ENCODE measurements at places on chromosomes 11 and 22. TPM values are rescaled to one million over a fixed set of nuclear protein-coding genes. Genes with fewer than 3 reads are reported as not detected.

The SHISAL1 gene
- total RNA-seq = not detected

The KRTAP5-8 gene
- total RNA-seq = 0.37 TPM

The KDM4E gene
- total RNA-seq = not detected

The APOA4 gene
- total RNA-seq = not detected

The SAA4 gene
- total RNA-seq = not detected

The OR8B12 gene
- not detected for total RNA-seq

The P4HA3 gene
- total RNA-seq = not detected

The BBOX1 gene
- not detected for total RNA-seq

- H3K4me1 ChIP-seq = peaks cover 16% of the 10 kb centered on the region
- no peak overlapping the region for H3K27ac ChIP-seq
- no peak overlapping the region for H3K4me3 ChIP-seq
These were observed 50.5 kb upstream of the WNT7B start for GRCh38 chr22:46027211-46028105.

DNA sequence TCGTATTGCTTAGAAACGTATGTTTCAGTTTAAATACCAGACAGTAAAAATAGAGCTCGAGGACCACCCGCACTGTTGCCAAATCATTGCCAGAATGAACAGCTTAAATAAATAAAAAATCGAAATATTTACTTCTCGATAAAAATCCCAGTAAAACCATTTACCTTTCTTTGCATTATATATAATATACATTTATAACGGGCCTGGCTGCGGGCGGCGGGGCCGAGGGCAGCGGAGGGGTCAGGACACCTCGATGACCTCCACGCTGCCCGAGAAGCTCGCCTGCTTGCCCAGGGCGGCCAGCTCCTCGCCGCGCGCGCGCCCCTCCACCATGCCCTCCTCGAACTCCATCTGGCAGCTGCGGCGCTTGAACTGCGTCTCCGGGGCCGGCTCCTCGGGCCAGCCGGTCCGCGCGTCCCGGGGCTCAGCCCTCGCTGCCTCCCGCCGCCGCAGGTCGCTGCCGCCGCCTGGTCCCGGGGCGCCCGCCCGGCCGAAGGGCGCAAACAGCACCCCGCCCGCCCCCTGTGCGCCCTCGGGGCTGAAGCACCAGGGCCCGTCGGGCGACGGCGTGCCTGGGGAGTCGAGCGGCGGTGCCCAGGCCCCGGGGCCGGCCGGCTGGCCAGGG is 15.7 kb downstream of the DUSP8 start:
- no peaks in the 10 kb centered on the region for H3K36me3 ChIP-seq
- no peak for DNase-seq
- no peak overlapping the region for H3K4me3 ChIP-seq
- no peak overlapping the region for H3K27ac ChIP-seq
- H3K27me3 ChIP-seq = peaks cover 5% of the 10 kb centered on the region

DNA sequence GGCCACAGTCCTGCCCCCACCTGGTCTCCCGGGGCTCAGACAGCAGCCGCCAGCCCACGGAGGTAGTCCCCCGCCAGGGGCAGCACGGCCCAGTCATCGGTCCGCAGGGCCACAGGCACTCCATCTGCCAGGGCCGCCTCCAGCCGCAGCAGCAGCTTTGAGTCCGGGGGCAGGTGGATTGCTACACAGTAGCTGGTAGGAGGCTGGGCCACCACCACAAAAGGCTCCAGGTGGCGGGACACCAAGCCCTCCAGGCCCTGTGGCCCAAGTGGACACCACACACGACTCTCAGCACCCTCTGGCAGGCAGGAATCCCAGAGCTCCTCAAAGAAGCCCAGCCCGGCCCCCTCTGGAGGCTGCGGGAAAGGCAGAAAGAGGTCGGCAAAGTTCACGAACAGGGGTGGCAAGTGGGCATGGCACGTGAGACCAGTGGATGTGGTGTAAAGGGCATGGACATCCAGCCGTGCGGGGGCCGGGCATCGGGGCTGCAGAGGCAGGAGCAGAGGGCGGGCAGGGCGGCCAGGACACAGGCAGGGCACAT is 2.9 kb downstream of the AP5B1 start:
- no peaks in the 10 kb centered on the region for H3K36me3 ChIP-seq
- no peaks in the 10 kb centered on the region for H3K27me3 ChIP-seq
- H3K4me3 ChIP-seq = peak overlapping the region; percentile 77
- H3K27ac ChIP-seq = no peak overlapping the region
- peaks cover 8% of the 10 kb centered on the region for H3K4me1 ChIP-seq

- no peaks in the 10 kb centered on the region for H3K27me3 ChIP-seq
- H3K4me3 ChIP-seq = peak overlapping the region; percentile 80
- peak overlapping the region; percentile 81 for H3K27ac ChIP-seq
- peaks cover 17% of the 10 kb centered on the region for H3K4me1 ChIP-seq
- peaks cover 10% of the 10 kb centered on the region for H3K36me3 ChIP-seq
These were observed 9.3 kb downstream of the TFIP11 start for GRCh38 chr22:26502688-26503561.

DNA sequence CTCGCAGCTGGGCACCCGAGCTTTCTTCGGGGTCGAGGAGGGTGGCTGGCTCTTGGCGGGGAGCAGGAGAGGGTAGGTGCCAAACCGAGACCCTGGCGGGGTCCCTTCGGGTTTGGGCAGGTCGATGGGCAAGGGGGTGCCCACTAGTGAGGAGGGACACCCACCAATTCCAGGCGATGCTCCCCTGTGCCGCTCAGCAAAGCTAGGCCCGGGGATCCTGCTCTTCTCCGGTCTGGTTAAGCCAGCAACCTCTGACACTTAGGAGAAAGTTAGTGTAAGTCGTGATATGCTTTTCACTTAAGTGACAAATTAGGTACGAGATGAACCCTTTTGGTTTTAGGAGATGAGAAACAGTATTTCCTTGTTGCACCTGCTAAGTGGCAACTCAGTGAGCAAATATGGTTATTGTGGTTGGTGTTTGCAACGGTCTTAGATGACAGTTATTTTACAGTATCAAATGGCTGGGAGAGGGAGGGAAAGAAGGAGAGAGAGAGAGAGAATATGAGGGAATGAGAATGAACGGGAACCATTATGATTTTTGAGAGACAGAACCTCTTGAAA is 565 bp downstream of the NUCB2 start:
- H3K27me3 ChIP-seq = no peaks in the 10 kb centered on the region
- H3K27ac ChIP-seq = peak overlapping the region; percentile 94
- no peaks in the 10 kb centered on the region for H3K36me3 ChIP-seq
- peaks cover 13% of the 10 kb centered on the region for H3K4me1 ChIP-seq
- DNase-seq = no peak

DNA sequence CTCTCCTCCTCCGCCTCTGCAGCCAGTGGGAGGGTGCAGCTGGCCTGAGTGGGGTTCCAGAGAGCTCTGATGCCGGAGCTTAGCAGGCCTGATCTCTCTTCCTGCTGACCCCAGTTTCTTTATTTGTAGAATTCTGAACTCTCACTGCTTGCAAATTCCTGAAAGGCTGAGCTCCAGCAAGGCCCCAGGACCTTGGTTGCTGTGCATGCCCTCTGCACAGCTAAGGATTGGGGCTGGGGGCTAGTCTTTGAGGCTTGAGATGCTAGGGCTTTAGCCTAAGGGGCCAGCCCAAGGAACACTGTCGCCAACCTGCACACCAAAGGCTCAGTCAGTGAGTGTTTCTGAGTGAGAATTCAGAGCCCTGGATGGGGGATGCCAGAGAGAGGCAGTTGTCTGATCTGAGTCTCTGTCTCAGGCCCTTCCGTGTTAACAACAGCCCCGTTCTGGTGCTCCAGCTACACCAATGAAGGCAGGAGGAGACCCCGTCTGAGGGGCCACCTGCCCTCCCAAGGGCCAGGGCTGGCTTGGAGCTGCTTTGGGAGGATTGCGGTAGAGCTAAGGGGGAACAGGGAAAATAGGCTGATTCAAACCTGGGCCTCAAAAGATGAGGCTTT is 106.0 kb upstream of the LMO1 start:
- no peak overlapping the region for H3K4me3 ChIP-seq

DNA sequence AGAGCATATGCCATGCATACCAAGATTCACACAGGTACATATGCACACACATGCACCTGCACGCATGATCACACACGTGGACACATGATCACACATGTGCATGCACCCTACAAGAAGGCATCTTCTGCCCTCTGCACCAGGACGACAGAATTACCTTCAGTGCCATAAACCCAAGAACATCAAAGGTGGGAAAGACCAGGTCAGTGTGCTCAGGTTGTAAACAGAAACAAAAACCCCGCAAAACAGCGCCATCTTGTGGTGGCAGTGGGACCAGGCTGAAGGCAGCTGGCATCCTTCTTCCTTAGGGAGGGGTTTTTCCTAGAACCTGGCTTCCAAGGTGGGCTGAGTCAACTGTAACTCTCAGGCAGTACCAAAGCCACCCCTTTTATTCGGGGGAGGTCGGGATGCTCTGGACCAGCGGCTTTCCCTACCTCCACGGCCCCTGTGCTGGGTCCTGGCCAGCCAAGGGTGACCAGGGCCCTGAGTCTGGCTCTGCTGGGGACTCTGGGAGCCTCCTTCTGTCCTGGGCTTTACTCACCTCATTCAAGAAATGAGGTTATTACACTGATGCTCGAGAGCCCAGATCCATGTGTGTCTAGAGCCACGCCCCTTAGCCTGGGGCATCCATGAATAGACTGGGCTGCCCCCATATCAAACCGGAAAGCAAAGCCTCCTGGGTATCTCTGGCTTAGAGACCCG is 69.4 kb upstream of the FGF3 start:
- peaks cover 58% of the 10 kb centered on the region for H3K27me3 ChIP-seq
- H3K36me3 ChIP-seq = no peaks in the 10 kb centered on the region
- no peak overlapping the region for H3K27ac ChIP-seq
- no peak overlapping the region for H3K4me3 ChIP-seq

GRCh38 chr11:133955945-133956421 is 785 bp downstream of the IGSF9B start:
- H3K36me3 ChIP-seq = no peaks in the 10 kb centered on the region
- DNase-seq = no peak
- peaks cover 14% of the 10 kb centered on the region for H3K27me3 ChIP-seq
- peaks cover 28% of the 10 kb centered on the region for H3K4me1 ChIP-seq
- peak overlapping the region; percentile 16 for H3K27ac ChIP-seq

- H3K27me3 ChIP-seq = no peaks in the 10 kb centered on the region
- H3K27ac ChIP-seq = no peak overlapping the region
- H3K36me3 ChIP-seq = no peaks in the 10 kb centered on the region
- H3K4me3 ChIP-seq = no peak overlapping the region
- DNase-seq = no peak
These were observed 10.5 kb downstream of the TOLLIP start for GRCh38 chr11:1298695-1299492.

- H3K27me3 ChIP-seq = peaks cover 9% of the 10 kb centered on the region
- no peaks in the 10 kb centered on the region for H3K36me3 ChIP-seq
- H3K4me3 ChIP-seq = no peak overlapping the region
- H3K4me1 ChIP-seq = peaks cover 9% of the 10 kb centered on the region
- DNase-seq = no peak
These were observed 35.0 kb downstream of the DKK3 start for GRCh38 chr11:11973361-11973800.

DNA sequence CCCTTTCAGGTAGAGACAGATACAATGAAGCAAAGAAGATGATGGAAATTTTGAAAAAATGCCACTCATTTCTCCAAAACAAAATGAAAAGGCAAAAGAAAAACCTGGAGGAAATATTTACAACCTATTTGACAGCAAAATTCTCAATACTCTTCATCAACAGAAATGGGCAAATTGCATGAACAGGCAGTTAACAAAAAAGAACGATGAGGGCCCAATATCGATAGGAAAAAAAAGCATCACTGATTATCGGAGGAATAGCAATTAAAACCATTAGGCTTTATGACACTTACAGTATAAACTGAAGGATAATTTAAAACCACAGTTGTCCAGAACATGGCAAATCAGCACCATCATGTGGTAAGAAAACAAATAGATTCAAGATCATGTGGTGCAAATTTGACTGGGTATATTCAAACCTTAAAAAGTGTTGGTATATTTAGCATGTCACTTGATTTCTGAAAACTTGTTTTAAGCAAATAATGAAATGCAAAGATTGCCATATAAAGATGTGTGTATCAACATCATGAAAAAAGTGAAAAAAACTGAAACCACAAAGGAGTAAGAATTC is 222.9 kb downstream of the BRD1 start:
- H3K4me1 ChIP-seq = peaks cover 3% of the 10 kb centered on the region
- H3K27me3 ChIP-seq = no peaks in the 10 kb centered on the region
- H3K36me3 ChIP-seq = peaks cover 4% of the 10 kb centered on the region
- H3K4me3 ChIP-seq = no peak overlapping the region
- no peak for DNase-seq
- H3K27ac ChIP-seq = no peak overlapping the region

- DNase-seq = no peak
- H3K4me3 ChIP-seq = no peak overlapping the region
- H3K27me3 ChIP-seq = peaks cover 28% of the 10 kb centered on the region
- H3K4me1 ChIP-seq = no peaks in the 10 kb centered on the region
These were observed 28.5 kb downstream of the MN1 start for GRCh38 chr22:27772984-27773498.

DNA sequence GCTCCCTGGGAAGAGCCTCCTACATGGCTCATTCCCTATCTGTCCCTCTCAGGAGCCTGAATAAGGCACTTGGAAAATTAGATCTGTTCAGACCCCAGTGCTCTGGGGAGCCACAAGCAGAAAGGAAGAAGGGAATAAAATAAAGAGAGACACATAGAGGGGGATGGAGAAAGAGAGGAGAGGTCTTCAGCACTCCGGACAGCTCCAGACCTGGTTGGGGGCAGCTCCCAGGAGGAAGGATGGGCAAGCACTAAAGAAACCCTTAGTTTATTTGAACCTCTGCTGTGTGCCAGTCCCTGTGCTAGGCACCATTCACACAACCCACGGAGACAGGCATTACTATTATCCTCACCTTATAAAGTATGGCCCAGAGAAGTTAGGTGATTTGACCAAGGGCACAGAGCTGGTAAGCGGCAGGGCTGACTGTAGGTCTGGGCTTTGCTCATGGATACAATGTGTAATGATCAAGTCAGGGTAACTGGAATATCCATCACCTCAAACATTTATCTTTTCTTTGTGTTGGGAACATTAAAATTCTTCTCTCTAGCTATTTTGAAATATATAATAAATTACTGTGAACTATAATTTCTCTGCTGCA is 53.7 kb upstream of the LRRC32 start:
- H3K27ac ChIP-seq = peak overlapping the region; percentile 8
- peaks cover 53% of the 10 kb centered on the region for H3K27me3 ChIP-seq
- no peak overlapping the region for H3K4me3 ChIP-seq
- DNase-seq = no peak

- DNase-seq = no peak
- H3K27ac ChIP-seq = no peak overlapping the region
- H3K4me3 ChIP-seq = no peak overlapping the region
- peaks cover 2% of the 10 kb centered on the region for H3K36me3 ChIP-seq
- H3K4me1 ChIP-seq = no peaks in the 10 kb centered on the region
- peaks cover 55% of the 10 kb centered on the region for H3K27me3 ChIP-seq
These were observed 61.5 kb downstream of the CACNG2 start for GRCh38 chr22:36641902-36642640.

GRCh38 chr11:73194034-73194507 is 24.0 kb upstream of the P2RY2 start:
- peaks cover 26% of the 10 kb centered on the region for H3K27me3 ChIP-seq
- H3K4me3 ChIP-seq = no peak overlapping the region
- peaks cover 5% of the 10 kb centered on the region for H3K36me3 ChIP-seq

- DNase-seq = no peak
- H3K4me3 ChIP-seq = peak within 1 kb of the TSS; percentile 90
- H3K27ac ChIP-seq = no peak within 1 kb of the TSS
- peaks cover 5% of the 10 kb centered on the region for H3K36me3 ChIP-seq
- peaks cover 68% of the 10 kb centered on the region for H3K27me3 ChIP-seq
These were observed at the start of gene B3GAT1 for GRCh38 chr11:134412203-134413042. TSS of gene B3GAT1 (minus strand) at chr11:134412242. CDS start at chr11:134387659, 24,583 bp downstream.

Data from T-helper 17 cell (primary cell).